ENCODE measurements at places on chromosomes 1 and 21.

DNA sequence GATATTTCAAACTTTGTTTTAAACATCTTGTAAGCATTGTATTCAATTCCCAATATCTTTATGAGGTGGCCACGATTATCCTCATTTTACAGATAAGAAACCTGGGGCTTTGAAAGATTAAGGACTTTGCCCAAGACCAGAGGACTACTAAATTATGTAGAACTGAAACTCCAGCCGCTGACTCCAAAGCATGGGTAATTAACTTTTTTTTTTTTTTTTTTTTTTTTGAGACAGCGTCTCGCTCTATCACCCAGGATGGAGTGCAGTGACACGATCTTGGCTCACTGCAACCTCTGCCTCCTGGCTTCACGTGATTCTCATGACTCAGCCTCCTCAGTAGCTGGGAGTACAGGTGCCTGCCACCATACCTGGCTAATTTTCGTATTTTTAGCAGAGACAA lies 68.7 kb downstream of the ALG14 start:
- H3K36me3 ChIP-seq = no peaks in the 10 kb centered on the region
- DNase-seq = no peak
- H3K27ac ChIP-seq = no peak overlapping the region
- no peaks in the 10 kb centered on the region for H3K27me3 ChIP-seq
- no peak overlapping the region for H3K4me3 ChIP-seq

GRCh38 chr1:84427250-84428188 lies 29.2 kb downstream of the DNASE2B start:
- H3K36me3 ChIP-seq = no peaks in the 10 kb centered on the region
- DNase-seq = no peak
- no peaks in the 10 kb centered on the region for H3K4me1 ChIP-seq
- H3K27me3 ChIP-seq = no peaks in the 10 kb centered on the region
- H3K4me3 ChIP-seq = no peak overlapping the region

DNA sequence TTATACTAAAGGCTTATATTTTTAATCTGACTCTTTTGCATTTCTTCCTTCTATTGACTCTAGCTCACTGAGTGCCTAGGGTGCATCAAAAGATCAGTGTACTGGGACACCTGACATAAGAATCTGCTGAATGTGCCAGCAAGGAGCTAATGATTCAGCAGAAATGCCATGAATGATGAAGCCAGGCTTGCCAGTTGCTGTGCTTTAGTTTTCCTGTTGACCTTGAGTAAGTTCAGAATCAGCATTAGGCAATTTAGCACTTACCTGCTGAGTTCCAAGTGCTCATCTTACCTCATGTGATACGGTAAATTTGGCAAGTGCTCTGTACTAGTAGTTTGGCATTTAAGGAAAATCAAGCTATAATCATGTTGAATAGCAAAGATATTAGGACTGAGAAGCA lies 523.2 kb upstream of the B3GALT2 start:
- no peaks in the 10 kb centered on the region for H3K27me3 ChIP-seq
- H3K4me3 ChIP-seq = no peak overlapping the region
- H3K27ac ChIP-seq = no peak overlapping the region
- no peak for DNase-seq
- H3K36me3 ChIP-seq = no peaks in the 10 kb centered on the region
- no peaks in the 10 kb centered on the region for H3K4me1 ChIP-seq

- no peaks in the 10 kb centered on the region for H3K36me3 ChIP-seq
- no peak for DNase-seq
- no peaks in the 10 kb centered on the region for H3K4me1 ChIP-seq
- H3K27ac ChIP-seq = no peak overlapping the region
- H3K4me3 ChIP-seq = peak overlapping the region; percentile 72
- no peaks in the 10 kb centered on the region for H3K27me3 ChIP-seq
Measured at GRCh38 chr1:220691053-220691684, 1.0 kb downstream of the C1orf115 start.

DNA sequence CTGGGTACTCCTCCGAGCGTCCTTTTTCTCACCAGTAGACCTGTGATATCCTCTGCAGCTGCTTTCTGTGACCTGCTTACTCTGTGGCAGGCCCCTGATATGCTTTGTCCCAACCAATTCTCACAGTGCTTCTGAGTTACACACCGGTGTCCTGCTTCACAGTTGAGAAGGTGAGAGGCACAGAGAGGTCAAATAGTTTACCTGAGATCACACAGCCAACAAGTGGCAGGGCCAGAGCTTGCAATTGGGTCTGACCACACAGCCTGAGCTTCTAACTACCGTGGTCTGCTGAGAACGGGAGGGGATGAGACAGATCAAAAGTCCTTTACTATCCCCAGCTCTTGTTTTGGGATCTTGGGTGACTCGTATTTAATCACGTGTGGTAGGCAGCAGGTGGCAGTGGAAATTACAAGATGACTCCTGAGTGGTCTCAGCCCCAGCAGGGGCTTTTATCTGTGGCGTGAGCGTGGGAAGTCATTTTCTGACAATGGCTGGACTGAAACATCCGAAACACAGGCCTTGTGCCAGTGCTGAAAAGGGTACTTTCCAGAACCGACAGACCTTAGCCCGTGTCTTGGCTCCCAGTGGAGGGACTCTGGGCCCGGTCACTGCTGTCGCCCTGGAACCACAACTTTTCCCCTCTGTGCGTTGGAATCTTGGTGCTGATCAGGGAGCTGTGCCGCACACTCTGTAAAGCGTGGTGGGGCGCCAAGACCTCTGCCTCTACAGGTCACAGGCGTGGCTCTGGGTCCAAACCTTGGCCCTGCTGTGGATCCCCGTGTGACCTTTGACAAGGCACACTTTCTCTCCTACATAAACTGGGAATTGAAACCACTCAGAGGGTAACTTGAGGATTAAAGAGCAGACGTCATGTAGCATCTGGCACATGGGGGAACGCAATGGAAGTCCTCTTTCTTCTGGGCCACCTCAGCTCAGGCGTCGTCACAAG lies 11.9 kb downstream of the THEMIS2 start:
- peaks cover 1% of the 10 kb centered on the region for H3K36me3 ChIP-seq
- H3K27me3 ChIP-seq = no peaks in the 10 kb centered on the region
- H3K4me3 ChIP-seq = no peak overlapping the region
- peaks cover 6% of the 10 kb centered on the region for H3K4me1 ChIP-seq
- no peak for DNase-seq

DNA sequence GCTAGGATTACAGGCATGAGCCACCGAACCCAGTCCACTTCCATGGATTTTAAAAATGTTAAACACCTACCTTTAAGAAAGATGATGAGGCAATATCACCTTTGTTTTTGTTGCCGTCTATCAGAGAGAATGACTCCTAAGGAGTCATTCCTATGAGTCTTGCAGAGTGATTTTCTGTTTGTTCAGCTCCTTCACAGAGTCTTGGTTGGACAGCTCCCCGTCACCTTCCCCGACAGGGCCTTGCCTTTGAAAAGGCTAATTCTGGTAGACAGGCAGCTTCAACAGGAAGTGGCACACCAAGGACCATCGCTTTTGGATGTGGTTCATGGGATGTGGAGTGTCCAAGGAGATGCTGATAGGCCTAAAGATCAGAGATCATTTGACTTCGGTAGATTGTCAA lies 17.5 kb downstream of the ZBTB18 start:
- no peaks in the 10 kb centered on the region for H3K4me1 ChIP-seq
- DNase-seq = no peak
- H3K36me3 ChIP-seq = no peaks in the 10 kb centered on the region

GRCh38 chr21:33801424-33802405 lies 113.9 kb downstream of the ATP5PO start:
- no peak overlapping the region for H3K4me3 ChIP-seq
- H3K36me3 ChIP-seq = peaks cover 19% of the 10 kb centered on the region
- H3K4me1 ChIP-seq = peaks cover 6% of the 10 kb centered on the region
- H3K27ac ChIP-seq = no peak overlapping the region
- no peaks in the 10 kb centered on the region for H3K27me3 ChIP-seq
- no peak for DNase-seq

GRCh38 chr1:118556936-118557335 lies 371.9 kb upstream of the SPAG17 start:
- no peak overlapping the region for H3K4me3 ChIP-seq
- H3K36me3 ChIP-seq = no peaks in the 10 kb centered on the region

DNA sequence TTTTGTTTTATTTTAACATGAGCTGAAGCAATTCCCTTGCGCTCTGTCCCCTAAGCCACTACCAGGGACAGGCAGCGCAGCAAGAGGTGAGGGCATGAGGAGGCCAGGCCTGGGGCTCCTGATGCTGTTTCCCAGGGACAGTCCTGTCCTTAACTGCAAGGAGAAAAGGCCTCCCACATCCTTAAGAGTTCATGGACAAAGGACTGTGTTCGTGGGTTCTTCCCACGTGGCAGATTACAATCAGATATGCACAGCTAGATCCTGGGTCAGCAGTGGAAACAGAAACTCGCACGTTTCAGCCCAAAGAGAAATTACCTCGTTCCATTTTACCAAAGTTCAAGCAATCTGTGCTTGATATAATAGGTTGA lies 85.8 kb downstream of the MIS18A start:
- no peak overlapping the region for H3K27ac ChIP-seq
- H3K36me3 ChIP-seq = no peaks in the 10 kb centered on the region
- no peak overlapping the region for H3K4me3 ChIP-seq
- no peak for DNase-seq
- peaks cover 17% of the 10 kb centered on the region for H3K4me1 ChIP-seq

DNA sequence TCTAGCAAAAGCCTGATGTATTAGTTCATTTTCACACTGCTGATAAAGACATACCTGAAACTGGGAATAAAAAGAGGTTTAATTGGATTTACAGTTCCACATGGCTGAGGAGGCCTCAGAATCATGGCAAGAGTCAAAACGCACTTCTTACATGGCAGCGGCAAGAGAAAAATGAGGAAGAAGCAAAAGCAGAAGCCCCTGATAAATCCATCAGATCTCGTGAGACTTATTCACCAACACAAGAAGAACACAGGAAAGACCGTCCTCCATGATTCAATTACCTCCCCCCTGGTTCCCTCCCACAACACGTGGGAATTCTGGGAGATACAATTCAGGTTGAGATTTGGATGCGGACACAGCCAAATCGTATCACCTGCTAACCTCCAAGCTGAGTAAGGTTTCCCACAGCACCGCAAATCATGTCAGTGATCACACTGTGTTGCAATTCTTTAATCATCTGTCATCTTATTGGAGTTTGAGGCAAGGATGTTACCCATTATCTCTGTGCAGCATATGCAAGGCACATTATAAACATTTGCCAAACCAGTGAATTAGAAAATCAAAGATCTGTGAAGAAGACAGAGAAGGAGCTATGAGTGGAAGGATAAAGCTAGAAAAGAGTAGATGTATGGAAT lies 128.5 kb downstream of the ZNF281 start:
- H3K27ac ChIP-seq = no peak overlapping the region
- H3K4me3 ChIP-seq = no peak overlapping the region
- no peaks in the 10 kb centered on the region for H3K36me3 ChIP-seq
- DNase-seq = no peak
- no peaks in the 10 kb centered on the region for H3K27me3 ChIP-seq

GRCh38 chr1:209723756-209724693 lies 19.4 kb downstream of the HSD11B1 start:
- no peak overlapping the region for H3K4me3 ChIP-seq
- H3K36me3 ChIP-seq = no peaks in the 10 kb centered on the region
- H3K27me3 ChIP-seq = no peaks in the 10 kb centered on the region
- no peaks in the 10 kb centered on the region for H3K4me1 ChIP-seq

DNA sequence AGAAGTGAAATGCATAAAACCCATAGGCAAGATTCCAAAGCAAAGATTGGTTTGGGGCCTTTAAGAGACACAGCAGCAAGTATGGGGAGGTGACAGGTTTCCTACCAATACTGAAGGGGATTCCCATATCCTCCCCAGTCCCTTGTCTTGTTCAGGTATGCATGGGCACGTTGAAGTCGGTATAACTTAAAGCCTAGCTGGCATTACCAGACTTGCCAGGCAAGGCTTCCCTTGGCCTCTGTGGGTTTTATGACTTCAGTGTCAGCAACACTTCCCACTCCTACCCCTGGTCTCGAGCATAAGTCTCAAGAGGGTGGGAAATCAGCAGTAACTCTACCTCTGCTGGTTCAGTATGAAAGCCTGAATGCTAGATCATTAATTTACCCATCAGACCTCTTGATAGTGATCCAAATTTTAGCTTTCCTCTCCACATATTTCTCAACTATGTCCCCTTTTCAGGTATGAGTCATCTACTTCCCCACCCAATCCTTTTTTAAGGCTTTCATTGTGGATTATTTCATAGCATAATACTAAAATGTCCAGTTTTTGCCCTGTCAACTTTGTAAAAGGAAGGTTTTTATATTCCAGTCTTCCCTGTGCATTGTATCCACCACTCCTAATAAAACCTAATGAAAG lies 6.8 kb downstream of the CYP4X1 start:
- H3K36me3 ChIP-seq = no peaks in the 10 kb centered on the region
- DNase-seq = no peak

GRCh38 chr1:36729716-36730510 lies 247.2 kb upstream of the CSF3R start:
- H3K27ac ChIP-seq = no peak overlapping the region
- H3K27me3 ChIP-seq = no peaks in the 10 kb centered on the region
- no peak overlapping the region for H3K4me3 ChIP-seq
- no peaks in the 10 kb centered on the region for H3K4me1 ChIP-seq

DNA sequence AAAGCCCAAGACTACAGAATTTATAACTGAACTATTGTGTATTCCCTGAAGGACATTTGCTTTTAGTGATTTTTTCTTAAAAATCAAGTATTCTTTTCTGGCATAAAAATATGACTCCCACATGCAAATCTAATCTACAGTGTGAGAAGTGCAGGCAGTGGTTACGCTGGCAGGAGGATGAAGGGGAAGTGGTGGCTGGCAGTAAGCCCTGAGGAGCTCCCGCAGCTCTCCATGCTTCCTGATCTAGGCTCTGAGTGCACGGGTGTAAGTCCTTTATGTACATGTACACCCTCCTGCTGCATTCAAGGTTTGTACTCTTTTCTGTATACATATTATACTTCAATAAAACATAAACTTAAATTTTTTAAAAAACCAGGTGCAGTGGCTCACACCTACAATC lies 67.5 kb upstream of the PRDX6 start:
- H3K4me1 ChIP-seq = no peaks in the 10 kb centered on the region
- H3K27me3 ChIP-seq = no peaks in the 10 kb centered on the region
- no peak overlapping the region for H3K4me3 ChIP-seq
- DNase-seq = no peak

GRCh38 chr1:215650446-215651149 lies 83.5 kb downstream of the KCTD3 start:
- H3K27ac ChIP-seq = no peak overlapping the region
- DNase-seq = no peak
- no peaks in the 10 kb centered on the region for H3K27me3 ChIP-seq
- no peak overlapping the region for H3K4me3 ChIP-seq

- no peaks in the 10 kb centered on the region for H3K27me3 ChIP-seq
- H3K4me3 ChIP-seq = no peak overlapping the region
- H3K27ac ChIP-seq = no peak overlapping the region
Measured at GRCh38 chr1:245361951-245362350, 207.2 kb downstream of the KIF26B start.

GRCh38 chr1:83999316-83999819 lies 436 bp upstream of the TTLL7 start:
- H3K4me1 ChIP-seq = no peaks in the 10 kb centered on the region
- H3K27ac ChIP-seq = peak overlapping the region; percentile 64
- no peaks in the 10 kb centered on the region for H3K36me3 ChIP-seq
- no peaks in the 10 kb centered on the region for H3K27me3 ChIP-seq
- DNase-seq = no peak
- peak overlapping the region; percentile 81 for H3K4me3 ChIP-seq

- no peak for DNase-seq
- no peaks in the 10 kb centered on the region for H3K27me3 ChIP-seq
- no peak overlapping the region for H3K27ac ChIP-seq
- H3K4me3 ChIP-seq = no peak overlapping the region
- no peaks in the 10 kb centered on the region for H3K4me1 ChIP-seq
Measured at GRCh38 chr1:45752441-45753052, 2.1 kb upstream of the IPP start.

GRCh38 chr1:220431554-220432239 lies 96.2 kb upstream of the MARK1 start:
- DNase-seq = no peak
- no peaks in the 10 kb centered on the region for H3K36me3 ChIP-seq
- H3K4me1 ChIP-seq = no peaks in the 10 kb centered on the region
- H3K27me3 ChIP-seq = no peaks in the 10 kb centered on the region
- no peak overlapping the region for H3K4me3 ChIP-seq
